ENCODE measurements at places on chromosomes 1 and 21.
A peak's percentile ranks its signal among the peaks of the same experiment; 100 is the strongest.

GRCh38 chr1:100658716-100659026 is 60.9 kb upstream of the VCAM1 start:
- no peak for DNase-seq

- DNase-seq, result no peak
These were observed 26.7 kb upstream of the A3GALT2 start for GRCh38 chr1:33347650-33347992.

DNA sequence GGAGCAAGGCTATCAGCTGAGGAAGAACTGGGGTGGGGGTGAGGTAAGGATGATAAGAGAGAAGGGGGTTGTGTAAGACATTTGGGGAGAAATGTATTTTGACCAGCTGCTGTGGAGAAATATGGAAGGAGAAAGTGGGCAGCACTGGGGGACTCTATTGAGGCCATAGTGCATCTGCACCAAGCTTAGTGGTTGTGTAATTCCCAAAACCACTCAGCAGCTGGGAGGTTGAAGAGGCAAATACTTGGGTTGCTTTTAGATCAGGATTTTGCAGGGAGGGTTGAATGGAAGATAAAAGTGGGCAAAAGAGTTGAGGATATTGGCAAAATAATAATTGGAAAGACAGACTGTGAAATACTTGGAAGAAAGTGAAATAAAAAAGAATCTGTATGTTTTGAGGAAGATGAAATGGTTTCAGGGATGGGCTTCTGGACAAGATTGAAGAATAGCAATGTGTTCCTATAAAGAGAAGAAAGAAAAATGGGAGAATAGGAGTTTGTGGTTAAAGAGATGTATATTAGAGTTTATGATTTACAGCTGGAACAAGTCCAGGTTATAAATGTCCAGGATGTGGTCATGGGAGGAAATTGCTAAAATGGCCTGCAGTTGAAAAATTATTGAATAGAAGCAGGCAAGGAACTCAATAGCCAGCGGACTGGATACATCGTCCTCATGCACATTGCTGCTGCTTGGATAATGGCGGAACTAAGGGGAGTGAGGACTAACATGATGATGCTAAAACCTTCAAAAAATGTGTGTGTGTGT is 162.7 kb downstream of the DNM3 start:
- DNase-seq, result no peak

- DNase-seq, result no peak
These were observed 9.6 kb downstream of the P3H1 start for GRCh38 chr1:42756956-42757891.

- DNase-seq, result peak; percentile 76
These were observed 9.3 kb downstream of the MAP3K6 start for GRCh38 chr1:27357281-27358037.

DNA sequence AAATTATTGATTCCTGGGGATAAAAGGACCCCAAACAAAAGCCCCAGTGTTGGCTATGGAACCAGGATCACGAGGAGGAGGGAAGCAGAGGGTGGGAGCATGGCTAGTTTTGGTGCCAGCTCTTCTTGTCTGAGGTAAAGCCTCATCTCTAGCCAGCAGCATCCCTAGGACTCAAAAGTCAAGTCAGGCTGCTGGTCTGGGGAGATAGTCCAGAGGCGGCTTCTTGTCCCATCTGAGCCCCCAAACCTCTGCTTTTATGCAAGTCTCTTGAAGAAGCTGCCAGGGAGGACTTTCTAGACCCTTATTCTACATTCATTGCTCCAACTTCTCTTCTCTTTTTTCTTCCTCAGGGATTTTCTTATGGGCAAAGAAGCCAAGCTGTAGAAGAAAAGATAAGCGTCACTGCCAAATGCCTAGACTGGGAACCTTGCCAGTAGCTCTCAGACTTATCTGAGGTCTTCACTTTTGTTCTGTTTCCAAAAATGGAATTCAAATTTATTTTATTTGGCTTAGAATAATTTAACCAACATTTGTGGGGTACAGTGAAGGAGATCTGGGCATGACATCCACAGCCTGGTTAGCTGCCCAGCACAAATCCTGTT is 6.9 kb upstream of the ANKRD35 start:
- no peak for DNase-seq

DNA sequence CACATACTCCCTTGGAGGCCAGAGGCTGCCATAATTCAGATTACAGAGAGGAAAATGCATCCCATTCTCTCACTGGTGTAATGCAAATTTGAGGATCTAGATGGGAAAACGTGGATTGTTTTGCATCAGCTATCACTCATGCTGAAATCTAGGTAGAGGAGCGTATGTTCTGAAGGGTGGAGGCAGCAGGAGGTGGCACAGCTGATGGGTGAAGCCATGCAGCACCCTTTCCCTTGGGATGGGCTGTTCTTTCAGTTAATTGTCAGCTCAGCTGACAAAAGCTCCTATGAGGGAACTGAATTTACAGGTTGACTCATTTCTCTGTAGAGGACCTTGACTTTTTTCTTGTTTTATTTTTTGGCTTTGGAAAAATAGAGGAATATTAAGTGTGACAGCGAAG is 41.8 kb downstream of the CAMTA1 start:
- no peak for DNase-seq

GRCh38 chr1:48679859-48680258 is 96.8 kb downstream of the BEND5 start:
- no peak for DNase-seq

GRCh38 chr1:188729039-188729438 is 1748.6 kb downstream of the BRINP3 start:
- no peak for DNase-seq

DNA sequence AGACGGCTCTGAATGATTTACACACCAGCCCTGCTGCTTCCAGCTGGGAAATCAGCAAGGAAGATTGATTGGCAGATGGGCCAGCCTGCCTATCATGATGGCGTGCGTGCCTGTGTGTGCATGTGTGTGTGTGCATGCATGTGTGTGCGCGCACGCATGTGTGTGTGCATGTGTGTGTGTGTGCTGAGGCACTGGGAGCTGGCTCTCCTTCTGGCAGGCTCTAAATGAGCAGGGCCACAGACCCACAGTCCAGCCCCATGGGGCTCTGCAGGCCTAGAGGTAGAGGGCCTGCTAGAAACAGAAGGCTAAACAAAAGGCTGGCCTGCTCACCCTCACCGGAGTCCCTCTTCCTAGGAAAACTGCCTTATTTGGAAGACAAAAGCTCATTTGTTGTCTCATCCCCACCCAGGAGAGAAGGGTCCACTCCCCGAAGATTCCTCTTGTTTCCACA is 6.0 kb downstream of the KLHDC8A start:
- DNase-seq, result no peak

GRCh38 chr1:40844887-40845878 is 17.0 kb downstream of the CITED4 start:
- DNase-seq, result no peak

- no peak for DNase-seq
These were observed 120.2 kb upstream of the SLC45A1 start for GRCh38 chr1:8197493-8198282.

- DNase-seq, result no peak
These were observed 94.5 kb downstream of the SYF2 start for GRCh38 chr1:25137521-25138395.

DNA sequence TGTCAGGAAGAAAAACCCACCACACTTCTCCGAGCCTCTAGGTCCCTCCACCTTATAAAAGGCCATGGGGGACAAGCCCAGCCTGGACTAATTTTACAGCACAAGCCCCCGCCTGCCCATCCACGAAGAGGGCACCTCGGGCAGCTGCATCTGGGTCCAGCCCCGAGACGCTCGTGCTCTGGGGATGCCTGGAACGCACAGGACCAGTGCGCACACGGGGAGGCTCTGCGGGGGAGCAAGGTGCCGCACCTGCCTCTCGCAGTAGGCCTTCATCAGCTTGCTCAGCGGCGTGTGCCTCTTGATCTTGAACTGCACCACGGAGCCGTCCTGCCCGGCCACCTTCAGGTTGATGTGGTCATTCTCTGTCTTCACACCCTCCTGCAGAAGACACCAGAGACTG is 4.1 kb downstream of the SUMO3 start:
- DNase-seq, result no peak

- no peak for DNase-seq
These were observed 5.3 kb downstream of the DTL start for GRCh38 chr1:212040629-212041412.

GRCh38 chr1:181335631-181336030 is 147.7 kb upstream of the CACNA1E start:
- no peak for DNase-seq

DNA sequence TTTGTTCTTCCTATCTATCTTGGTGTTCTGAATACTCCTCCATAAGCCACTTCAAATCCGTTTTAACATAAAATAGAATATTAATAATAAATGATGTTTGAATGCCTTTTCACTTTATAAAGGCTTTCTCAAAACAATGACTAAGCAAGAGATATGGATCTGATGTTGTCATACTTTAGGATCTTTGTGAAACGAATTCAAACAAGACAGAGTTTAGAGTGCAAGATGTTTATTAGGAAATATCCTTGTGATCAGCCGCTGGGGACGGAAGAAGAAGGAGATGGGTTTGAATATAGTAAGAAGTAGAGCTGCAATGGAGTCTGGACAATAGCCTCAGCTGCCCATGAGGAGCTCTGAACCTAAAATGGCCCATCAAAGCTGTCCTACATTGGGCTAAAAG is 351.8 kb downstream of the NEGR1 start:
- no peak for DNase-seq

- no peak for DNase-seq
These were observed 18.1 kb upstream of the USP24 start for GRCh38 chr1:55233145-55233777.

DNA sequence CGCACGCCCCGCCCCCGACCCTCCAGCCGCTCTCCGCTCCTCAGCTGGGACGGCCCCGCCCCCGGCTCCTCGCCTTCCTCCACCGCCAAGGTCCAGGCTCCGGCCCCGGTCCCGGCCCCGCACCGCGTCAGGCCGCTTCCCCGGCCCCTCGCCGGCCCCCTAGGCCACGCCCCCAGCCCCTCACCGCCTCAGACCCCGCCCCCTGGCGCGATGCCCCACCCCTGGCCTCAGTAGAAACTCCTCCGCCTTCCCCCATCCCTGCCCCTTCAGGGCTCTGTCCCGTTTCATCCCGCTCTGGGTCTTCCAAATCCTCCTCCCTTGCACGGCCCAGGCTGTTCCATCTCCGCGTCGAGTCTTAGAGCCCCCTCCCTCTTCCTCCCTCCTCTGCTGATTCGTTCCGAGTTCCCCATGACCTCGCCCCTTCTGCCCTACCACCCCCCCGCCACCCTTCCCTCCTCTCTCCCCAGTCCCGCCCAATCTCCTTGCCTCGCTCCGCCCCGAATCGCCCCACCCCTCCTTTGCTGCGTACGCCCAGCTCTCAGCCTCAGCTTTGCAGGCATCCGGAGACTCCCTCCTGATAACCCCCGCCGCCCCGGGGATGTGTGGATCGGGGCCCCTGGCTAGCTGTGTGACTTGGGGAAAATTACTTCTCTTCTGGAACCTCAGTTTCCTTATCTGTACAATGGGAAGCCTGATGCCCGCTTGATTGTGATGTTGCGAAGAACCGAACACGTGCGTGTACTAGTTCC is 448 bp upstream of the ASAP3 start:
- DNase-seq, result peak; percentile 87

- DNase-seq, result no peak
These were observed 3.1 kb upstream of the RIPK4 start for GRCh38 chr21:41769933-41770332.

DNA sequence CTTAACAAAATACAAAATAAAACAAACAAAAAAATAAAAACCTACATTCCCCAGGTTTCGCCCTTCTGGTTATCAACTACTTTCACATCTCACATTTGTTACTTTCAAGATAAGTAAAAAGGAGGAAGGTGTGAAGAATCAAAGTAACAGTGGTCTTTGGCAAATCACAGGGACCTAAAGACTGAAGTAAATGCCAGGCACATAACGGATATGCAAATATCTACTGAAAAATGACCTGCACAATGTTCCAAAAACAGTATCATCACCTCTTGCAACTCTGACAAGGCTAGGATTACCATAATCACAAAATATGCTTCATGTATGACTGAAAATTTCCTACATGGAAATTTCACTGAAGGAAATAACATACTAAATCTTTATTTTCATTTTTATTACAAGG is 29.3 kb downstream of the COP1 start:
- no peak for DNase-seq

GRCh38 chr21:35390013-35390776 is 341.1 kb upstream of the RUNX1 start:
- no peak for DNase-seq

GRCh38 chr1:19234224-19234623 is 17.1 kb downstream of the EMC1 start:
- no peak for DNase-seq

DNA sequence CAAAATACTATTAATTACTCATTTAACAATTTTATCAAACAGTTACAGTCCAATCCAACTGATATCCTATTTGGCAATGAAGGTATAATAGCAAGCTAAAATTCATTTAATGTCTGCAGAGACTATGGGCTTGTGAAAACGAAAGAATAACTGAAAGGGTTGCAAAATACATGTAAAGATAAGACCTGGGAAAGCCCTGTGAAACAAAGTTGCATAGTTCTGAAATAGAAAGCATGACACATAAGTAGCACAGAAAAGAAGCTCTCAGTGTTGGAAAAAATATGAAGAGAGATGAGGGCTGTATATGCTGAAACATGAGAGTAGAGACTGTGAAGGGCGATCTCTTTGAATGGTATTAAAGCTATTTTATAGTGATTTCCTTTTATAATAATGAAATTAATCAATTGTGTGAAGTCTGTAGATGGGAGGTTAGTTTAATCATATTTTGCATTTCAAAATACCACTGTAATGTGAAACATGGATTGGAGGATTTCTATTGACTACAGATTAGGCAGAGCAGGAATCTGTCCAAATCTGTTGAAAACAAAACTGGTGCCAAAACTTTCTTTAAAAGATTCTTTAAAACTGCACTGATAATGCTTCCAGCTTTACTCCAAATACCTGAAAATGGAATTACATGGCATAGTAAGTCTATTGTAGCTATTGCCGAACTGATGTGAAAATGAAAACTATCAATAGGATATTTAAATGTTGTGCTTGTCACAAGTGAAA is 1518.9 kb upstream of the B3GALT2 start:
- no peak for DNase-seq

DNA sequence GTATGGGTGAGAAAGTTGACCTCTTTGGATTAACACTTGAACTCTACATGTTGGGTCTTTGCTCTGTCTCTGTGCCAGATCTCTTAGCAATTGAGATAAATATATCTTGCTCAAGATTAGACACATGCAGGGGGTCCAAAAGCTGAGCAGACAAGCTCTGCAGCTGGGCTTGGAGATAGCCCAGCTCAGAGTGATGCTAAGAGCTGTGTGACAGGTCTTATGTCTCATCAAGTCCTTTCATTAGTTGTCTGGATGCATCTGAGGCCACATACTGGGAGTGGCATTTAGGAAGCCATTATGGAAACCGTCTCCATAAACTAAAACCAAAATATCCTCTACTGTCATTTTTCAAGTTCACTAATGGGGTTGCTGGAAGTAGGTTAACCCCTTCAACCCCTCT is 289.4 kb upstream of the DUSP10 start:
- no peak for DNase-seq

- no peak for DNase-seq
These were observed 653 bp upstream of the IFFO2 start for GRCh38 chr1:18957136-18957521.

- DNase-seq, result no peak
These were observed 717.6 kb downstream of the PTPRU start for GRCh38 chr1:29953961-29954360.

Measured in stimulated activated CD4-positive, alpha-beta T cell treated with anti-CD3 and anti-CD28 coated beads, Interleukin-12 subunit alpha, Interleukin-12 subunit beta, amount 100 ng/mL, for 4 hours (primary cell).